ENCODE measurements at places on chromosomes 5 and 9. TPM values are rescaled to one million over a fixed set of nuclear protein-coding genes. Genes with fewer than 3 reads are reported as not detected.
A peak's percentile ranks its signal among the peaks of the same experiment; 100 is the strongest.

- DNase-seq, result peak; percentile 60
Observed at GRCh38 chr5:141186897-141187512, at the start of gene PCDHB9. TSS of gene PCDHB9 (plus strand) at chr5:141187161. CDS start at chr5:141187319, 158 bp downstream.

Gene ADAMTS6
- total RNA-seq, result 0.86 TPM

DNA sequence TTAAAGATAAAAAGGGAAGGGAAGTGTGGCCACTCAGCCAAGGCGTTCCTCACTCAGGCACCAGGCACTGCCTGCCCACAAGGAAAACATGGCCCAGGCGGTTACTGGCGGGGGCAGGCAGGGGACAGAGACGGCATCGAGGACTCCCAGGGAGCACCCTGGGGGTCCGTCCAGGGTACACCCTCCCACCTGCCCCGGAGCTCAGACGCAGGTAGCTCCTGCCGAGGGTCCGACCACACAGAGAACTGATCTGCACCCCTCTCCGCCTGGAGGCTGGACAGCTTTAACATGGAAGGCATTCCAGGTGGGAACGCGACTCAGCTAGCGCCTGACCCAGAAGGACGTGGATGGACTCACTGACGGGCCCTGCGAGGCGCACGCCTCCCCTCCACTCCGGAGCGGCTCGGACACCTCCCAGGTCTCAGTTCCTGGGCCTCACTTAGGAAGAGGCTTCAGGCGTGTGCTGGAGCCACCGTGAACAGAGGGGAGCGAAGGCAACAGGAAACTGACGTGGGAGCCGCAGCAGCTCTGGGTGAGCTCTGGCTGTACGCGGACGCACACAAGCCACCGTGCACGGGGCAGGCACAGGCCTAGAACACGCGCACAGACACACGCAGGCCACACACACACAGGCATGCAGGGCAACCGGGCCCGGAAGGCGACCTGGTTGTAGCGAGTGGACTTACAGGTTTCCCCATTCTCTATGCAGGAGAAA, 47.5 kb downstream of the NKD2 start:
- DNase-seq, result no peak

DNA sequence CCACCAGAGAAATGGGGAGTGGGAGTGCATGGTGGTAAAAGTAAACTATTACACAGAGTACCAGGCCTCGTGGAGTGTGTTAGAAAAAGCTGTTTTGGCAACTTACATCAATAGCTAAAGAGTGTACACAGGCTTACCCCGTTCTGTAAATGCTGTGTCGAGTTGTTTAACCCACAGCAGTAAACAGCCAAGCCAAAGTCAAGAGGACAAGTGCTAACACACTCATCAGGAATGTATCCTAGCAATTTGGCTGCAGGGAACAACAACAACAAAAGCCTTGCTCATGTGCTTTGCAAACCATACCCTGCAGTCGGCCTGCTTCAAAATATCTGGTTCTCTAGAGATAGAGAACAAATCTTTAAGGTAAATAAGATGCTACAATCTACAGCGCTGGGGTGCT, 15.9 kb downstream of the DAP start:
- no peak for DNase-seq

Gene PDE6A
- total RNA-seq, result not detected

DNA sequence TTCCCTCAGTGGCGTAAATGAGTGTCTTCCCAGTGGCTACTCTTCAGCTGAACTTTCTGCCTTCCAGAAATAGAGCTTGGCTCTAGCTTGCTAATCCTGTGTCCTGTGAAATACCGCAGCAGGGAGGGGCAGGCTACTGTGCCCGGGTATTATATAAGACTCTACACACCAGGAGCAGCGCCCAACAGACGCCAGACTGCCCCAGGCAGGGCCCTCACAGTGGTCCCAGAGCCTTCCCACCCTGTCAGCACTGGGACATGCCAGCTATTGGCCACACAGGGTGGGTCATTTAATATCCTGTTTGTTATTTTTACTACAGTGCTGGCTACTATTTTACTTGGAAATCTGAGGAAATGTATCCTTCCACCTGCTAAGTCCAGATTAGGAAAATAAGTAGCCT, 121.0 kb downstream of the FEM1C start:
- no peak for DNase-seq

All from activated naive CD4-positive, alpha-beta T cell treated with anti-CD3 and anti-CD28 coated beads for 36 hours (primary cell).